DMS 273 treated with DMSO at 0.1 percent for 48 hours (cell line): ENCODE measurements at places on chromosomes 1 and 21.

GRCh38 chr1:165353731-165354671, 2.5 kb downstream of the LMX1A start:
- DNase-seq, result no peak

DNA sequence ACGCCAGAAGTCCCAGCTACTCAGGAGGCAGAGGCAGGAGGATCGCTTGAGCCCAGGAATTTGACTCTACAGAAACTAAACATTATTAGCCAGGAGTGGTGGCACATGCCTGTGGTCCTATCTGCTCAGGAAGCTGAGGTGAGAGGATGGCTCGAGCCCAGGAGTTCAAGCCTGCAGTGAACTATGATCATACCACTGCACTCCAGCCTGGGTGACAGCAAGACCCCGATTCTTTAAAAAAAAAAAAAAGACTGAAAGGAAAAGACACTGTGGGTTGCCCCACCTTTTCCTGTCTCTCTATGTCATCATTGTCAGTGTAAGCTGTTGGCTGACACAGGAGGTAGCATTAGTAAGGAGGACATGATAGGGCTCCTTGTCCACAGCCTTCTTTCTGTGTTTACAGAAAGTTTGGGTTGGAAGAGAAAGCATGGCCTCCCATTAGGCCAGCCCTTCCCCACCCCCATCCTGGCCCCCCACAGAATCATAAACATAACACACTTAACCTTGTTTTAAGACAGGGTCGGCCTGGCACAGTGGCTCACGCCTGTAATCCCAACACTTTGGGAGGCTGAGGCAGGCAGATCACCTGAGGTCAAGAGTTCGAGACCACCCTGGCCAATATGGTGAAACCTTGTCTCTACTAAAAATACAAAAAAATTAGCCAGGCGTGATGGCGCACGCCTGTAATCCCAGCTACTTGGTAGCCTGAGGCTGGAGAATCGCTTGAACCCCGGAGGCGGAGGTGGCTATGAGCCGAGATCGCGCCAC, 20.6 kb upstream of the RCAN3 start:
- no peak for DNase-seq

- peak; percentile 47 for DNase-seq
Measured at GRCh38 chr1:246836209-246836966, 95.4 kb downstream of the AHCTF1 start.

GRCh38 chr1:100152271-100152670, 19.3 kb downstream of the TRMT13 start:
- no peak for DNase-seq

GRCh38 chr21:41712730-41713129, 54.1 kb downstream of the RIPK4 start:
- DNase-seq, result no peak

DNA sequence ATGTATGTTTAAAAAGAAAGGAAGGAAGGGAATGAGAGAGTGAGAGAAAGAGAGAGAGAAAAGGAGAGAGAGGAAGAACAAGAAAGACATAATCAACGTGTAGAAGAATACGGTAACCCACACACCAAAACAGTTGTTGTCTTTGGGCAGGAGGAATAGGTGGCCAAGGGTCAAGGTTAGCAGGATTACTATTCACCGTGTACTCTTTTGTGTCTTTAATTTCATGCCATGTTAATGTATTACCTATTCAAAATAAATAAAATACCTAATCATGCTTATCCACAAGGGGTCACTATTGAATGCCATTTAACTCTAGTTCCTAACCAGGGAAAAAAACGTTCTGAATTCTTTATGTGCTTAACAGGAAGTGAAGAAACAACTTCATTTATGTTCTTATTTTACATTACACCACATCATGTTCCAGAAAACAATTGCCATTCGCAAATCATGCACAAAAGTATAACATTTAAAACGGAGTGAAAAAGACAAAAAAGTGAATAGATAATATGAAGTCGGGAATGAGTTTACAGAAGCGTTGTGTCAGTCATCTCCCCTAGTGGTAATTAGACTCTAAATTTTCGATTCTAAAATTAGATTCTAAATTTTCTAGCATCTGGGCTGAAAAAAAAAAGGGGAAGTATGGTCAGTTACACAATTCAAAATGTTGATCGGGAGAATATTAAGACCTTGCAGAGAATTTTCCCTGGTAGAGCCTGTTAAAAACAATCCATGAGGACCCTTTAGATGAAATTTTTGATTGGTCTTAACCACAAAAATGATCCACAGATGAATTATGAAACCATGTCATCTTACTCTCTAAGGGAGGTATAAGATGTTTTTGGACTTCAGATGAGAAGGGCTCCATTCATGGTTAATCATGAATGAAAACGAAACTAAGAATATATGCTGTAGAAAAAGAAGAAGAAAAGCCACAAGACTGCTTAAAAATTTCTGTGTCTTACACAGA, 700 bp upstream of the KMO start:
- peak; percentile 75 for DNase-seq

DNA sequence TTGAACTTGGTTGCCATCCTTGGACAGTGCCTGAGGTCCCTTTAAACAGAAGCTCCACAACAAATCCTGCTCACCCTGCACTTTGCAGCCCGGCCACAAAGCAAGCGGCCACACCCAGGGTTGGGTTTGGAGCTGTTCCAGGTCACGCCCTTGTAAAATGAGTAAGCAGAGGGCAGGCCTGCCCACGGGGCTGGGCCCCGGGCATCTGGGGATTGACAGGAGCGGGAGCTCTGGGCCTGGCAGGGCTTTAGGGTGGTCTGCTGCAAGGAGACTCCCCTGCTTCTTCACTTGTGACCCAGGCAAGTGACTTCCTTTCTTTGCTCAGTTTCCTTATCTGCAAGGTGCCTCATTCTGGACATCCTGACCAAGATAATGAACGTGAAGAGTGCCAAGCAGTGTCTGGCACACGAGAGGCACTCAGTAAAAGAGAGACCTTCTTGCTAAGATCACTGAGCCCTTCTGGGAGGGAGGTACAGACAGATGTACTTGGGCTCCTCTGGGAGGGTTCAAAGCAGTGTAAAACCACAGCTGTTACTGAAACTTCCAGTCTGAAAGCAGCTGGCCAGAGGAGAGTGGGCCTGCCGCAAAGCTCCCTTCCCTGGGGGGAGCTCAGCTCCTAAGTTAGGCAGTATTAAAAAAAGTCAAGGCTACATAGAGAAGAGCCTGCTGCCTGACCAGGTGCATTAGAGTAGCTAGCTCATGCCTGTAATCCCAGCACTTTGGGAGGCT, 2.6 kb downstream of the E2F2 start:
- peak; percentile 95 for DNase-seq

DNA sequence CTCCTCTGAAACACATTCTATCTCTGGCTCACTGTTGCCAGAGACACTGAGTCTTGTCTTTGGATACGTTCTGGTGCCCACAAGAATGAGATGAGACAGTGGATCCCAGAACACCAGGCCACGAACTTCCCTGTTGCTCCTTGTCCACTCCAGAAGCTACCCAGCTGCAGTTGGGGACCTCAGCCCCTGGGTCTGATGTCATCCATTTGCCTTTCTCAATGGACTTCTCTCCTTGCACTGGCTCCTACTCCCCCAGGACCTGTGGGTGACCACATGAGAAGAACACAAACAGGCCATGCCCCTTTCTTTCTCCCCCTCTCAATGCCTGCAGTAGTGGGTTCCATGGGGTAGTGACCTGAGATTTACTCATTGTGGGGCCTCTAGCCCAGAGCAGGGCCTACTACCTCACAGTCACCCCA, 5.9 kb downstream of the NBPF1 start:
- DNase-seq, result no peak

- no peak for DNase-seq
Measured at GRCh38 chr21:38307771-38308531, 51.2 kb downstream of the KCNJ15 start.

- DNase-seq, result no peak
Measured at GRCh38 chr1:168958562-168959289, 147.8 kb upstream of the ATP1B1 start.

DNA sequence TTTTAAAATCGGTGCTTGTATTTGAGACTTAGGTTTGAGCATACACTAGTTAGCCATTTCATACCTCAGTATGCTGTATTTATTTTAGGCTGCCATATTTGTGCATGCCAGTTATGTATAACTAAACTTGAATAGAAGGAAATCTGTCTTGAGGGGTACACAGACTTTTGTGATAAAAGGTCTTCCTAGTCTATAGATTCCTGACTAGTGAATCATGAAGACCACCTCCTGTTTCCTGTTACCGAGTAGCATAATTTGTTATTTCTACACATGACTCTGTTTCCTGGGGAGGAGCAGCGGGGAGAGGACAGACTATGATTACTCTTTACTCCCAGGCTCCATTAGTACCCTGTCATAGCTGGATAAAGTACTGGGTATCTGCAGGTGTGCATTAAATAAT, 316.8 kb upstream of the SNX7 start:
- DNase-seq, result no peak

DNA sequence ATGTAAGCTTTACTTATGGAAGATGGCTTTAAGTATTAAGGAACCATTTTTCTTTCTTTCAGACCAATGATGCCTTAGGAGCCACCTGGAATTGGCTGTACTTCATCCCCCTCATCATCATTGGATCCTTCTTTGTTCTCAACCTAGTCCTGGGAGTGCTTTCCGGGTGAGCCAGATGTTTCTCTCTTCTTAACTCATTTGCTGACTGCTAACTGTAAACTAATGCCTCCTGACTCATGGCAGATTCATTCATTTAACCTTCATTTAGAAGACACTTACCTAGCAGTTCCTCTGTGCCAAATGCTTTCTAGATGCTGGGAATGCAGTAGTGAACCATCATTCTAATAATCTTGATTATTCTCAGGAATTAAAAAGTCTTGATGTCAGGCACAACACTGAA, 168.0 kb downstream of the CACNA1E start:
- no peak for DNase-seq

GRCh38 chr1:79204779-79205479, 198.4 kb upstream of the ADGRL4 start:
- no peak for DNase-seq
